ENCODE measurements at places on chromosomes 7 and 10. TPM values are rescaled to one million over a fixed set of nuclear protein-coding genes. Genes with fewer than 3 reads are reported as not detected.

Gene FAM131B
- total RNA-seq, result 0.05 TPM

DNA sequence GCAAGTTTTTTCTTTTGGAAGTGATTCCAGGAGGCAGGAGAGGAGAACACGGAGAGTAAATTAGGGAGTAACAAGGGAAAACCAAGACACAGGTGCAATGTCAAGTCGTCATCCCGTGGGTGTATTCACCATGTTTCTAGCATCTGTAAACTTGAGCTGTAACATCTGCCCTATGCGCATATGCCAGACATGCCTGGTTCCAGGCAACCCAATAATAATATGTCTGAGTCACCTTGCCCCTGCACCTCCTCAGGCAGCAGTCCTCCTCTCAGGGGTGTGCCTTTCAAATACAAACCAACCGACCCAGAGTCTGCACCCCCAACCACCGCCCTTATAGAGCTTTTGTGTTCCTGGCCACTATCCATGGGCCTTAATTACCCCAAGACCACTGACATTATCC is 107.0 kb upstream of the PDE1C start:
- DNase-seq, result no peak

DNA sequence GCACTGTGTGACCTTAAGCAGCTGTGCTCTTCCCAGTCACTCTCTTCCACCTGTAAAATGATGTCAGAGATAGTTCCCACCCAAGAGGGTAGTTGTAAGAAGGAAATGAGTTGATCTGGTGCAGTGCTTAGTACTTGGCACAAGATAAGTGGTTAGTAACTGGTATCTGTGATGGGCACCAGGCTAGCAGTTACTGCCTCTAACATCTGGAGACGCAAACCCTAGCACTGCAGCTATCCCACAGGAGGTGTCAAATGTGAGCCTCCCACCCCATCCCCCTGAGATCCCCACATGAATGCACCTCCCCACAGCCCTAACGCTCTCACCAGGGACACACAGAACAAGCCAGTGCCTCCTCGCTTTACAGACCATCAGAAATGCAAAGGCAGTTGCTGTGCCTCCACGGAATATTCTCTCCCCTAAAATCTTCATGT is 72.0 kb downstream of the KCNMA1 start:
- DNase-seq, result no peak

Gene SLC13A1
- total RNA-seq, result 0.13 TPM

DNA sequence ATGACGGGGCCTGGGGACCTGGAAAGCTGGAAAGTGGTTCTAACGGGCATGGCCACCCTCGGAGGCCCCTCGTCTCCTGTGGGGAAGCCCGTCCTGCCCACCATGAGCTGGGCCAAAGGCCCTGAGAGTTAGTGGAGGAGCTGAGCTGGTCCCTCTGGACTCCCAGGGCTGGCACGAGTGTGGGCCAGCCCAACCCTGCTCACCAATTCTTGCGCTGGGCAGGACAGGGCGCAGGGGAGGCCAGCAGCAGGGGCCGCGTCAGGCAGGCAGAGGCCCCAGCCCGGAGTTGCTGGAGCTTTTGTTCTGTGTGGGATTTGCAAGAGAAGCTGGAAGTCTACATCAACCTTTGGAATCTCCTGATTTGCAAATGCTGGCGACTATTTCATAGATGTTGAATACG is 29.8 kb downstream of the UNCX start:
- peak; percentile 31 for DNase-seq

DNA sequence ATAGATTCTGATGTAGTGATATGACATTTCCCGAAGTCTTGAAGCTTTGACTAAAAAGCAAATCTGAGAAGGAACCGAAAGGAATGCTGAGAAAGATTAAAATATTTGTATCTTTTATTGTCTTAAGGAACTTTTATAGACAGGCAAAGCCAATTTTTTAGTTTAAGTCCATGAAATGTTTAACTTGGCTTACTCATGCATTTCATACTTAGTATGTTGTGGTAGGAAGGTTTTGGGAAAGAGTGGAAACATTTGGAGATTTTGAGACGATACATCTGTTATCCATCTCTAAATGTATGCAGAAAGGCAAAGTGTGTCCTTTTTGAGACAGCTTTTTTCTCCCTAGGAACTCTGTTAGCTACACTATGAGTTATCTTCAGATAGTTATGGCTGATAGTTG is 10.1 kb downstream of the TBC1D12 start:
- no peak for DNase-seq

DNA sequence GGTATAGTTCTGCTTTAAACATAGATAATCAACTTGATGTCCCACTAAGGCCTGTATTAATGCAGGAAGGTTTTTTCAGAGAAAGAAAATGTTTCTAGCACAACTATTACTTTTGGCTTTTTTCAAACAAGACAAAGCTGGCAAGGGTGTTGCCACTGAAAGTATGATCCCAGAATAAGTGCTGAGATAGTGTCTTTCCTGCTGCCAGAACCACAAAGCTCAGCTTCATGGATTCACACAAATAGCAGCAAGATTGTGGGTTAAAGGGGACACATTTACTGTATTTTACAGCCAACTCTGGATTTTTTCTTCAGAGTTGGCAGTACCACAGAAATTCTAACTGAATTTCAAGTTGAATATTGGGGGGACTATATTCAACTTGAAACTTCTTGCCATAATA is 4.3 kb downstream of the NCOA4 start:
- DNase-seq, result no peak

- no peak for DNase-seq
Observed at GRCh38 chr7:55060636-55061022, 41.8 kb downstream of the EGFR start.
